ENCODE measurements at places on chromosomes 7 and 10.

GRCh38 chr7:135512135-135512887 is 2.4 kb upstream of the CNOT4 start:
- no peak for DNase-seq

DNA sequence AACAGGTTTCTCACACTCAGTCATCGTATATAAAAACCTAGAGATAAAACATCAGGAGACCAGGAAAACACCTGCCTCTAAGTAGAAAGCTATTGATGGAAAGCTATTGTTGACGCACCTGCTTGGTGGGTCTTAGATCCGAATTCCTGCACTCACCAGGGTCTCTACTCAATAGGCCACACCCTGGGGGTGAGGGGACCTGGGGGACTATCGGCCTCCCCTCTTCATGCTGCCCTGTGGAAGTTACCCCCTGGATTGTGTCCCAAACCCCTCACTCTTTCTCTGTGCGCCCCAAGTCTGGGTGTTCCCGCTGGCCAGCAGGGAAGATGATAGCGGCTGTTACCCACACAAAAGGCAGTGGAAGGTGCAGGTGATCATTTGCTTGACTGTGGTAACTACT is 313.0 kb downstream of the WDR37 start:
- no peak for DNase-seq

DNA sequence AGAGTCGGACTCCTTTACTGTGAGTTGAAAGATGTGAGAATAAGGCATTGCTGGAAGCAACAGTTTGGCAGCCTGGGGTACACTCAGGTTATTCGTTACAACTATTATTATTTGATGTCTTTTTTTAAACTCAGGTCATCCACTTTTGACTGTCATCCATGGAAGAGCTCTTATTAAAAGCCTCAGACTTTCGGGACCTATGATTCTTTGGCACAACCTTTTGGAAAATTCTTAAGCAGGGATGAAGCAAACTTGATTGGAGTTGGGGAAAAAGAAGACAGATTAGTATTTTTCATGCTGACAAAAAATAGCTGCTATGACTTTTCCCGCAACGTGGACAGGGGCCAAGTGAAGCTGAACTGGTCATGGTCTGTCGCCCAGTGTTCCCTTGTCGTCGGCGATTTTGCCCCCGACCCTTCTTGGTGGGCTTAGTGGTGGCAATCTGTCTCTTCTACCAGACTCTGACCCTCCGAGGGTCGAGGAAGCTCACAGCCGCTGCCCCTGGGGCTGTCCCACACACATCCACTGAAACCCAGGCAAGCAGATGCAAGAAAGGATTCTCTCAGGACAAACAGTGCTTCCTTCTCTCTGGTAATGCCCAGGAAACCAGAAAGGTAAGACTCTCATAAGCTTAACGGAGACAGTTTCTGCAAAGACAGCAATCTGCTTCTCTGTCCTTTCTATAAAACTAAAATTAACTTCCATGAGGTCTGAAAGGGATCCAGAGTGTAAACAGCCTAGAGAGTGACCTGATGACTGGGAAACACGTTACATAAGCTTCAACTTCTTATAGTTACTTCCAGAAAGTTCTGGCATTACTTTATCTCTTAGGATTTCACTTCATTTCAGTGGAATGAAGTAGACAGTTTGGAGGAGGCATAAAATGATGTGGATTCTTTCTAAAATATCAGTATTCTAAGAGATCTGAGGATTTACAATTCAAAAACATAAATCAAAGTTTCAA is 1.0 kb downstream of the CPED1 start:
- DNase-seq: no peak

- DNase-seq: no peak
Observed at GRCh38 chr10:22712956-22713852, 1.2 kb downstream of the PIP4K2A start.

DNA sequence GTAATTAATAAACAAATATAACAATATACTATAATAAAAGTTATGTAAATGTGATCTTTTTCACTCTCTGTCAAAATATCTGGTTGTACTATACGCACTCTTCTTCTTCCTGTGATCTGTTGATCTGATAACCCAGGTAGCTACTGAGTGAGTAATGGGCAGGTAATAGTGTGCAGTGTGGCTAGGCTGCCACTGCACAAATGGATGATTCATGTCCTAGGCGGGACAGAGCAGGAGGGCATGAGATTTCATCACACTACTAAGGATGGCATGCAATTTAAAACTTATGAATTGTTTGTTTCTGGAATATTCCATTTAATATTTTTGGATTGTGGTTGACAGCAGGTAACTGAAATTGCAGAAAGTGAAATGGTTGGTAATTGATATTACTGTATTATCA is 44.5 kb downstream of the TAS2R16 start:
- no peak for DNase-seq

- no peak for DNase-seq
Observed at GRCh38 chr10:3117486-3117885, 50.1 kb downstream of the PFKP start.

GRCh38 chr7:36951257-36951697 is 227.0 kb upstream of the AOAH start:
- no peak for DNase-seq

DNA sequence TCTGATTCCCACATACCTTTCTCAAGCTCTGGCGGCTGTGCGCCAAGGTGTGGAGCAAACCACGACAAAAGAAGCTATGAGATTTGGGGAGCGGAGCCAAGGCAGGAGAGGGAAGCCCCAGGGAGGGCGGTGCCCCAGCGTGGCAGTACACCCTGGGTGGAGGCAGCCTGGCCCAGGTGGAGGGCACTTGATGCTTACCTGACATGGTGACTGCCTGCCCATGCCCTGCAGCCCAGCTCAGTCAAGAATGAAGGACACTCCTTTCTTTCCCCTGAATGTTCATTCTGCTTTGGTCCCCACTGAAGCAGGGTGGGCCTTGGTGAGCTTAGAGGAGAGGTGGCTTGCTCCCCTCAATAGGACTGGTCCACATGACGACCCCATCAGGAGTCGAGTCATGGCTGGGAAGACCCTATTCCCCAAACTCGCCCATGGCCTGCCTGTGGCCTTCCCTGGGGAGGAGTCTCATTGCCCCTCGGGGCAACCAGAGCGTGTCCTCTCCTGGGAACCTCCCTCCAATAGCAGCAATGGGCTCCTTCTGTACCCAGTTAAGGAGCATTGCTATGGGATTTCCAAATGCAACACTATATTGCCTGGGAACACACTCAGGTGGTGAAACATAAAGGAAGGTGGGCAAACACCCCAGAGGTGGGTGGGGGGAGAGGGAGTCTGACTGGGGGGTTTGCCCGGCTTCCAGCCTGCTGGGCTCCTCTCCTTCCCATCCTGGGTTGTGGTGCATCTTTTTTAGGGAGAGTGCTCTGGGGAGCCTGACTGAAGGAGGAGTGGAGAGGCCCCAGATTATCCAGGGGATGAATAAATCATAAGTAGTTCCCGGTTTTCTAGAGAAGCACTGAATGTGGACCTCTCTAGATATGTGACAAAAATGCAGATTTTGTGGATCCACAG is 22.7 kb downstream of the RAMP3 start:
- DNase-seq: no peak

DNA sequence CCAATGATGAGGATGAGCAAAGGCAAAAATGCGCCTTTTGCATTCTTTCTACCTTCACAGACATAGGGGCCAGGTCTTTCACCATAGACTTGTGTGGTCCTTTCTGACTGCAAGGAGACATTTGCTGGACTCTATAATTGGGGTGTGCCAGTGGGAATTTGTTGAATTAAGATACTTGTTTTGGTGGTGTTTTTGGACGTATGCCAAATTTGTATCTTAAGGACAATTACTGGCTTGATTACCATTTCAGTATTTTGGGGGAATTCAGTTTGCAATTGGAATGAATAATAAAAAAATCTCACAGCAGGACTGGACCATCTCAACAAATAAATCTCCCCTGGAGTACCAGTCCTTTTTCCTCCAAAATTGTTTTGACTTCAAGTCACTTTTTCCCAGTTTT is 47.9 kb downstream of the SND1 start:
- no peak for DNase-seq

- DNase-seq: no peak
Observed at GRCh38 chr7:4185136-4185535, 497.0 kb upstream of the FOXK1 start.

- DNase-seq: no peak
Observed at GRCh38 chr10:92801978-92802872, 46.1 kb upstream of the EXOC6 start.

- DNase-seq: no peak
Observed at GRCh38 chr7:47698386-47698785, 116.5 kb upstream of the TNS3 start.

DNA sequence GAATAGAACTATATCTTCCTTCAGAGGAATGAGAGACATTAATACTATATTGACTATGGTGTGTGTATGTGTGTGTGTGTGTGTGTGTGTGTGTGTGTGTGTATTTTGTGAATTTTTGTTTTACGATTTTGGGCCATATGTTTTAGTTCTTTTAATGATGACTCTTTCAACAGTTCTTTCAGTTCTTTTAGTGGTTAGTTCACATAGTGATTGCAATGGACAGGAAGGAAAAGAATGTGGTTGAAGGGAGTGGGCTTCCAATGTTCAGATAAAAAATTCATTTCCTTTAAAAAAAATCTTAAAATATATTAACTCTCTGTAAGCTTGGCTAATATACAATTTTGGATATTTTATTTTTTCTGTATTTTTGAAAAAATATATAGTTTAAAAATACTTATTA is 315.7 kb upstream of the DGKB start:
- DNase-seq: no peak

- no peak for DNase-seq
Observed at GRCh38 chr7:20458521-20458920, 127.8 kb downstream of the ITGB8 start.

DNA sequence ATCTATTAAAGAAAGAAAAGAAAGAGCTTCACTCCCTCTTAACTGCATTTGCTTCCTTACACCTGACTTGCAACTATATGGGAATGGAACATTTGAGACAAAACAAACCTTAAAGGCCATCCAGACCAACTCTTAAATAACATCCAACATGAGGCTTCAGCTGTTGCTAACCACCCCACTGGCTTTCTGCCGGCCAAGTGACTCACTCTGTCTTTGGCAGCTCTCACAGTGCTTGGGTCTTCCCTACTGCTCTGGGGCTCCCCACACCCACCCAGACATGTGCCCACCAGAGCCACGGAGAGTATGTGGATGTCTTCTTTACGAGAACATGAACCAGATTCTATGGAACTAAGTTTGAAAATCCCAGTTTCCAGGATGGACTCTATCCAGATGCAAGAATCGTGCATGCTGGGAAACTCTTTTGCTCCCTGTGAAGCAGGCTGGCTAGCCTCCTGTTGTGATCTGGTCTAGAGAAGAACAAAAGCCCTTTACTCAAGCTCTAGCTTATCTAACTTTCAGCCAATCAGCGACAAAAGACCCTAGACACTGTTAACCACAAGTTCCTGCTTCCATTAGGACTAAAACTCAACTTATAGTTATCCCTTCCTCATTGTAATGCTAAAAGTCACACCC is 245.7 kb downstream of the TCERG1L start:
- no peak for DNase-seq

DNA sequence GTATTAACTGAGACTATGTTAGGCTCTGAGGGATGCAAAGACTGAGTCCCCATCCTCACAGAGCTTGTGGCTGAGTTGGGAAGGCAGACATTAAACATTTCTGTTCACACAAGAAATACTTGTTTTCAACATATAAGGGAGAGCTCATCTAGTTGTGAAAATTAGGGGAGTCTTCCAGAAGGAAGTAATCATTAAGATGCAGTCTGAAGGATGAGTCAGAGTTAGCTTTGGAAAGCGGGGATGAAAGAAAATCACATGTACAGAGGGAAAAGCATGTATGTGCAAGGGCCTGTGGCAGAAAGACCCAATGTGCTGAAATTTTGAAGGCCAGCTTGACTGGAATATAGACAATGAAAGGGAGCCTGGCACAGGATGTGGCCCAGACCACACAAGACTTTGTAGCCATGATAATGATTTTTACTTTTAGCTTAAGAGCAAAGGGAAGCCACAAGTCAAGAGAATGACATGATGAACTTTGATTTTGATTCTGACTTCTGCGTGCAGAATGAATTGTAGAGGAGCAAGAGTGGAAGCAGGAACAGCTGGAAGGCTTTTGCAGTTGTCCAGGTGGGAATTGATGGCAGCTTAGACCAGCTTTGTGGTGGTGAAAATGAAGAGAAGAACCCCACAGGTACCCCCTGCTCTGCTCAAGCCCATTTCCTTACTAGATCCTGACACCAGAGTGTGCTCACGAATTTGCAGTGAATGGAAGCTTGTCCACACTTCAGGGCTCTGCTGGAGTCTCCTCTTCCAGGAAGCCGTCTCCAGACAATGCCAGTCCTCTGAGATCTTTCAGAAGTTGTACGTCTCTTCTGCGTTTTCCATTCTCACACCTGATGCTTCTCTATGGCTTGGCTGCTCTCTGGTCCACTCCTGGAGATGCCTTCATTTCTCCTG is 115.6 kb downstream of the ATXN7L1 start:
- DNase-seq: no peak

- DNase-seq: no peak
Observed at GRCh38 chr10:102121739-102122372, 1.7 kb upstream of the LDB1 start.

DNA sequence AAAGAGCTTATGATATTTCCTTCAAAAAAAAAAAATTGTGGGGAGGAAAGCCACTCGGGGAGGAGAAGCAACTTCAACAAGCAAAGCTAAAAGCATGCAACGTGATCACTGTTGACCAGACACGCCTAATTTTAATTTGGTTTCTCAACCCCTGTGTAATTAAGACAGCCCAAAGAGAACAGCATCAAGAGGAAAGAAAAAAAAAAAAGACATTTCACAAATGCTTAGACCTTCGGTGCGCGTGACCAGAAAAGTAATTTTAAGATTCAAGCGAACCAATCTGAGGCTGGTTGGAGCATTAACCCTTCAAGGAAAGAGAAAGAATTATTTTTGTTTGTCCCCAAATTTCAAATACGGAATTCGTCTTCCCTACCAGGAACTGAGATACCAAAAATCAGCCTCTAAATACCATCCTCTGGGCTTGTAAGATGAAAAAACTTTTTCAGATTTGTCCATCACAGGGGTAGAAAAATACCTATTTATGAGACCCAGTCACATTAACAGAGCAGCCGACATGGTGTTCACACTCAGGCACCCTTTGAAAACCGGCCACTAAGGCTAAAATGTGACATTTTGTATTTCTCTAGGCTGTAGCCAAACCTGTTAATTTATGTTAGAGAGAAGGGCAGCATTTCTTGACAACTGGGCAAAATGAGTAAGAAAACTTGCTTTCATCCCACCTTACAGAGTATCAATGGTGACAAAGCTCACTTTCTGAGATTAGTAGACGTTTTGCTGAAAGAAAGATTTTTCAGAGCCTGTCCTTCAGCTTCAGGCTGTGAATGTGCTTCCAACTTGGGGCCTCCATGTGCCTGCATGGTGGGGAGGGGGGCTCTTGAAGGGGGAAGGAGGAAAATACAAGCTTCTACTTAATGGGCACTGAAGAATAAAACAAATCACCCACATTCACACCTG is 179.9 kb upstream of the KLF14 start:
- no peak for DNase-seq

DNA sequence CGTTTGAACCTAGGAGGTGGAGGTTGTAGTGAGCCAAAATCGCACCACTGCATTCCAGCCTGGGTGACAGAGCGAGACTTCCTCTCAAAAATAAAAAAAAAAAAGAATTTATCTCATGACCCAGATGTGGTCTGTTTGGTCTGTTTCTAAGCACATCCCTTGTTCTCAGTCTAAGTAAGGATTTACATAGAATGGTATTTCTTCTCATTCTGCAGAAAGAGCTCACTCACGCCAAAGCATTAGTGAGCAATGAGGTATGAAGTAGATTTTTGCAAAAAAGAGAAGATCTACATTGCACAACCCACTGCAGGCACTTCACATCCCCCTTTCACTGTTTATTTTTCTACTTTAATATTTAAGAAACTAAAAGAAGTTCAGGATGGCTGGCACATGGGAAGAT is 76.5 kb upstream of the FGL2 start:
- DNase-seq: no peak

Measured in stimulated activated CD8-positive, alpha-beta memory T cell treated with anti-CD3 and anti-CD28 coated beads, Interleukin-4, amount 100 ng/mL, for 4 hours (primary cell).